ENCODE measurements at places on chromosomes 12 and 14.
A peak's percentile ranks its signal among the peaks of the same experiment; 100 is the strongest.

GRCh38 chr14:97100306-97100705 is 303.1 kb downstream of the VRK1 start:
- no peaks in the 10 kb centered on the region for H3K36me3 ChIP-seq
- H3K27ac ChIP-seq, result no peak overlapping the region
- H3K4me3 ChIP-seq, result no peak overlapping the region
- H3K27me3 ChIP-seq, result peaks cover 6% of the 10 kb centered on the region
- H3K4me1 ChIP-seq, result no peaks in the 10 kb centered on the region
- DNase-seq, result no peak

DNA sequence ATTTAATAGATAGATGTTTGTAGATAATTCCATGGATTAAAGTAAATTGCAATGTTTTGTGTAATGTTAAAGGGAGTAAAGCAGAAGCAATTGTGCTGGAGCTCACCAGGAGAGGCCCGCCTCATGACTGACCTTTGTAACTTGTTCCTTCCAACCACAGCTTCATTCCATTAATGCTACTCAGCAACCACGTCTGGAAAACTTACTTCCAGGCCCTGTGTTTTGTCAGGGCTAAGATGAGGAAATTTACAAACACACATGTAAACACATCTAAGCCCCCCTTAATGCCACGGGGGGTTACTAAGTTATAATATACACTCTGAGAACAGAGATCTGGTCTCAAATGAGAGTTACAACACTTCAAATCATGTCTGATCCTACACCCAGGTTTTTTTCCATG is 12.4 kb downstream of the LUM start:
- no peak overlapping the region for H3K4me3 ChIP-seq
- no peak for DNase-seq
- no peaks in the 10 kb centered on the region for H3K4me1 ChIP-seq
- no peaks in the 10 kb centered on the region for H3K36me3 ChIP-seq
- no peaks in the 10 kb centered on the region for H3K27me3 ChIP-seq
- H3K27ac ChIP-seq, result no peak overlapping the region

DNA sequence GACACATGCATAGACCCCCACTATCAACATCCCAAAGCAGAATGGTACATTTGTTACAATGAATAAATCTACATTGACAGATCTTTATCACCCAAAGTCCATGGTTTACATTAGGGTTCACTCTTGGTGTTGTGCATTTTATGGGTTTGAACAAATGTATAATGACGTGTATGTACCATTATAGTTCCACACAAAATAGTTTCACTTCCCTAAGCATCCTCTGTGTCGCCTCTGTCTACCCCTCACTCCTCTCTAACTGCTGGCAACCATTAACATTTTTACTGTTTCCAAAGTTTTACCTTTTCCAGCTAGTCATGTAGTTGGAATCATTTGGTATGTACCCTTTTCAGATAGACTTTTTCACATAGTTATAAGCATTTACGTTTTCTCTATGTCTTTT is 69.5 kb upstream of the LMO3 start:
- H3K27me3 ChIP-seq, result no peaks in the 10 kb centered on the region
- H3K36me3 ChIP-seq, result no peaks in the 10 kb centered on the region
- H3K27ac ChIP-seq, result no peak overlapping the region
- no peak for DNase-seq
- no peak overlapping the region for H3K4me3 ChIP-seq

DNA sequence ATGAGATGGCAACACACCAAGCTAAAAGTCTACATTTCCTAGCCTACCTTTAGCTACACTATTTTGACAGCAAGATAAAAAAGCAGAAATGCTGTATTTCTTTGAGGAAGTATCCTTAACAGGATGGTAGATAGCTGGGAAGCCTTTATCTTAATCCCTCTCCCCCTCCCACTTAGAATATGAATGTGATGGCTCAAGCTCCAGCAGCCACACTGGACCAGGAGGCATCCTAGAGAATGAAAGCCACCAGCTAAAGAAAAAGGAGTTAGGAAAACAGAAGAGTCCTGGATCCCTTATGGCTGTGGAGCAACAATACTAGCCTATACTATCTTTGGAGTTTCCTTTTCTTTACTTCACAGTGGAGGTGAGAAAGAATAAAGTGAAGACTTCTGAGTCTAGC is 15.1 kb downstream of the NAP1L1 start:
- H3K27me3 ChIP-seq, result no peaks in the 10 kb centered on the region
- peaks cover 92% of the 10 kb centered on the region for H3K36me3 ChIP-seq
- H3K4me1 ChIP-seq, result peaks cover 50% of the 10 kb centered on the region
- DNase-seq, result no peak
- no peak overlapping the region for H3K4me3 ChIP-seq

GRCh38 chr12:12224240-12224940 is 42.5 kb downstream of the LRP6 start:
- no peak overlapping the region for H3K27ac ChIP-seq
- no peak for DNase-seq
- peaks cover 3% of the 10 kb centered on the region for H3K4me1 ChIP-seq
- H3K4me3 ChIP-seq, result no peak overlapping the region
- H3K27me3 ChIP-seq, result peaks cover 5% of the 10 kb centered on the region

GRCh38 chr12:53938326-53939140 is at the start of gene HOXC13:
Gene HOXC13, plus strand, starts transcription at chr12:53938831. Its CDS starts 76 bp downstream, at chr12:53938907.
- H3K27me3 ChIP-seq, result peaks cover 88% of the 10 kb centered on the region
- peaks cover 7% of the 10 kb centered on the region for H3K4me1 ChIP-seq
- no peak within 1 kb of the TSS for H3K4me3 ChIP-seq
- DNase-seq, result peak; percentile 32
- H3K27ac ChIP-seq, result no peak within 1 kb of the TSS

All from activated naive CD8-positive, alpha-beta T cell treated with anti-CD3 and anti-CD28 coated beads, Interleukin-2, amount 50 U/mL, for 24 hours (primary cell).